GM23248 (cell line): ENCODE measurements at places on chromosomes 11 and 22. TPM values are rescaled to one million over a fixed set of nuclear protein-coding genes. Genes with fewer than 3 reads are reported as not detected.
A peak's percentile ranks its signal among the peaks of the same experiment; 100 is the strongest.

- H3K36me3 ChIP-seq, result no peaks in the 10 kb centered on the region
- no peaks in the 10 kb centered on the region for H3K4me1 ChIP-seq
- H3K27ac ChIP-seq, result no peak overlapping the region
- H3K27me3 ChIP-seq, result no peaks in the 10 kb centered on the region; the same call in 1 of the 2 replicates
- peak; percentile 89 for DNase-seq
- H3K4me3 ChIP-seq, result no peak overlapping the region
Observed at GRCh38 chr11:2419638-2420501, 19.3 kb downstream of the TSSC4 start.

DNA sequence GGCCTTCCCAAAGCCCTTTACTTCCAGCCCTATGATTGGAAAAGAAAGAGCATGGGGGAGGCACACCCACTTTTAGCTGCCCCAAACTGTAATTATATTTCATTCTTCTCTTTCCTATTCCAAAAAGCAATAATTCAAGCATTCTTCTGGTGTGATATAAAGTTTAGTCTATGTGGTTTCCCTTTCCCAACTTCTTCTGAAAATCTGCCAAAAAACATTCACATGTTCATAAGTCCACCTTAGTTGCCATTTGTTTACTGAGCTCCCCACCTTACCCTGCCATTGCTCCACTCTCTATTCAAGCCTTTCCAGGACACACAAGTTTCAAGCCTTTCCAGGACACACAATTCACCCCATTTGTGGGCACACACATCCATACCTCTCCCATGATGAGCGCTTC lies 111.6 kb upstream of the BMAL1 start:
- H3K4me3 ChIP-seq, result no peak overlapping the region
- peak; percentile 23 for DNase-seq
- H3K27me3 ChIP-seq, result no peaks in the 10 kb centered on the region

GRCh38 chr11:44351898-44352498 lies 42.1 kb upstream of the ALX4 start:
- no peaks in the 10 kb centered on the region for H3K36me3 ChIP-seq
- H3K4me1 ChIP-seq, result no peaks in the 10 kb centered on the region
- no peak overlapping the region for H3K27ac ChIP-seq
- peaks cover 38% of the 10 kb centered on the region for H3K27me3 ChIP-seq
- H3K4me3 ChIP-seq, result no peak overlapping the region
- DNase-seq, result no peak

GRCh38 chr11:70519117-70519516 lies 120.8 kb downstream of the CTTN start:
- H3K4me1 ChIP-seq, result peaks cover 6% of the 10 kb centered on the region; the same call in 1 of the 2 replicates
- no peak overlapping the region for H3K4me3 ChIP-seq
- H3K27me3 ChIP-seq, result peaks cover 7% of the 10 kb centered on the region; the same call in 1 of the 2 replicates
- no peak overlapping the region for H3K27ac ChIP-seq
- H3K36me3 ChIP-seq, result no peaks in the 10 kb centered on the region
- peak; percentile 27 for DNase-seq

DNA sequence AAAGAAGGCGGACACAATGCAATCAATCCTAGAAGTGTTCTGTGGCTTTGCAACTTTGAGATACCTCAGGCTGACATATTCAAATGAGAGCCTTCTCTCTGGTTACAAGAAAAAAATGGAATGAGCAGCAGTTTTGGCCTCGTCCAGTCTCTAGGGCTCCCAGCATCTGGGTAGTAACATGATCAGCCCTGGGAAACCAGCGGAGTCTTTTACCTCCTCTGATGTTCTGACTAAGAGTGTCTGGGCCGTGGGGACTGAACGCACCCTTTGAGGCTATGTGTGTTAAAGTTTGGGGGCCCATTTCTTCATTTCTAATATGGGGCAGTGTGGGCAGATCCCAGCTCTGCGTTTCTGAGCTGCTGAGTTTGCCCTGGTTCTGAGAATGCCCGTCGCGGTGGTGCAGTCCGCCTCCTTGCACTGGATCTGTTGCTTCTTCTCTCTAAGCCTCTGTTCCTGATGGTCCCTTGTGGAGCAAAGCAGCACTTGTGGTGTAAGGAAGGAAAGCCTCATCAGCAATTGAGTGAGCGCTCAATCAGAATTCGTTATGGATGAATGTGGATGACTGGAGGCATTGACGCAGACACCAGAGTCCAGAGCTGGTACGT lies 8.1 kb downstream of the PARVB start:
- H3K27me3 ChIP-seq, result no peaks in the 10 kb centered on the region
- H3K4me3 ChIP-seq, result no peak overlapping the region
- peaks cover 9% of the 10 kb centered on the region for H3K4me1 ChIP-seq
- no peaks in the 10 kb centered on the region for H3K36me3 ChIP-seq
- H3K27ac ChIP-seq, result no peak overlapping the region
- DNase-seq, result no peak

- no peak for DNase-seq
- no peaks in the 10 kb centered on the region for H3K27me3 ChIP-seq
- no peak overlapping the region for H3K27ac ChIP-seq
- H3K4me3 ChIP-seq, result no peak overlapping the region
Observed at GRCh38 chr11:64025205-64025604, 10.5 kb upstream of the FLRT1 start.

GRCh38 chr11:69972351-69972802 lies 105.7 kb upstream of the ANO1 start:
- no peak overlapping the region for H3K4me3 ChIP-seq
- H3K27me3 ChIP-seq, result peaks cover 3% of the 10 kb centered on the region; the same call in 1 of the 2 replicates
- DNase-seq, result no peak
- H3K27ac ChIP-seq, result no peak overlapping the region
- H3K4me1 ChIP-seq, result no peaks in the 10 kb centered on the region

DNA sequence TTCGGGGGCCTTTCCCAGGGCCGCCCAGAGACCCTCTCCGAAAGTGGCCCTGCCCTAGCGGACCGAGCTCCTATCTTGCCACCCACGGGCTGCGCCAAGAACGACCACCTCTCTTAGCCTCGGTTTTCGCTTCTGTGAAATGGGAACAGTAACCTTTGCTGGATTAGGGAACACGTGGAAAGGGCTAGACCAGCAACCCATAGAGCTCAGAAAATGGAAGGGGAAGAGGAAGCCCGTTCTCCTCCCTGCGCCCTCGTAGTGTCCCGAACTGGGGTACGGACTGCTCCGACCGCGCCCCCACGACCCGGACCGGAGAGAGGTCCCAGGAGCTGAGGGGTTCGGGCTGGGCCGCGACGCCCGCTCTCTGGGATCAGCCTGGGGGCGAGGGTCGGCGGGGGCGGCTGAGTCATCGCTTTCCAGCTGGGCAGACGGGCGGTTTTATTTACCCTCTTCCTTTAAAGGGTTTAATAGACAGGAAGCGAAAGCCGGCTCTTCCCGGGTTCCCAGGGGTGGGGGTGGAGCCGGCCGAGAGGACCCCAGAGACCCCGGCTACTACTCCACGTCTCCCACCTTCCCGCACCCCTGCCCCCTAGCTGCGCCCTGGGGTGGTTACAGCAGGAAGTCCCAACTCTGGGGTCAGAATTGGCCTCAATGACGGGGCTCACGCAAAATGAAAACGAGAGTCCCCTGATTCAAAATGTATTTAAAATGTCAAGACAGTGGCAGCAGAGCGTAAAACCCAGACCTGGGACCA lies 907 bp upstream of the PHLDA2 start:
- no peaks in the 10 kb centered on the region for H3K36me3 ChIP-seq
- peak; percentile 71 for DNase-seq
- peak overlapping the region; percentile 78 for H3K4me3 ChIP-seq
- H3K27ac ChIP-seq, result peak overlapping the region; percentile 66
- no peaks in the 10 kb centered on the region for H3K27me3 ChIP-seq

DNA sequence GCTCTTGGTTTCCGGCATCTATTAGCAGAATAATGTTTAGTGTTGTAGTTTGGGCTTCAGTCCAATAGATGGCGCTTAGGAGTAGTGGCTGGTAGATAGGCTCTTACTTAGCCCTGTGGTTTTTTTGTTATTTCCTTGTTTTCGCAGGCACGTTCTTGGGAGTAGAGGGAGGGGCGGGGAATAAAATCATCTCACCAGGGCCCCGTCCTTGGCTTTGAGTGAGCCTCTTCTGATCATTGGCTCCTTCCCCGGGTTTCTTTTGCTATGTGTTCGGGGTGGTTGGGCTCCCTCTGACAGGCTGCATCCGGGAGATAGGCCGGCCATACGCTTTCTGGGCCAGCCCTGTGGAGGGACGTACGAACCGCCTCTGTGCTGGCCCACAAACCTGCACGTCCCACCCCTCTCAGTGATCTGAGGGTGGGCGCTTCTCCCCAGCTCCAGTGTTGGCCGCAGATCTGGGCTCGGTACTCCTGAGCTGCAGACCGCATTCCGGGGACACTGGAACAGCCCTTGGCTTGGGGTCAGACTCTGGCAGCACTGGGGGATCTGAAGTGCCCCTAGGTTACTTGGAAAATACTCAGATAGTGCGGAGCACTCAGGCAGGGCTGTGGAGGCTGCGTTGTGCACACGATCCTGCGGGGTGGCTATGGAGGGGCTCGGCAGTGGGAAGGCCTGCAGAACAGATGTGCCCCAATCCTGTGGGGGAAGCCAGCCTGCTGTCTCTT lies 217.0 kb downstream of the DYNC2H1 start:
- peak overlapping the region; percentile 55 for H3K4me3 ChIP-seq
- peak; percentile 85 for DNase-seq
- H3K36me3 ChIP-seq, result no peaks in the 10 kb centered on the region; the same call in 1 of the 2 replicates
- H3K4me1 ChIP-seq, result peaks cover 10% of the 10 kb centered on the region; the same call in 1 of the 2 replicates
- no peaks in the 10 kb centered on the region for H3K27me3 ChIP-seq

The RHOD gene
- total RNA-seq, result 14.2 and 28.7 TPM in 2 replicates

GRCh38 chr11:123450623-123451022 lies 20.6 kb downstream of the GRAMD1B start:
- H3K4me1 ChIP-seq, result peaks cover 35% of the 10 kb centered on the region
- DNase-seq, result peak; percentile 40
- H3K27ac ChIP-seq, result no peak overlapping the region
- H3K4me3 ChIP-seq, result no peak overlapping the region
- no peaks in the 10 kb centered on the region for H3K36me3 ChIP-seq

- H3K27ac ChIP-seq, result peak overlapping the region; percentile 91
- 0 out of 2 replicates have a peak overlapping the region, but pooled peaks have one; percentile 19 for H3K4me3 ChIP-seq
- peaks cover 42% of the 10 kb centered on the region for H3K4me1 ChIP-seq
Observed at GRCh38 chr11:73416786-73417185, 40.6 kb downstream of the RELT start.
